ENCODE measurements at places on chromosomes 1 and 21.
A peak's percentile ranks its signal among the peaks of the same experiment; 100 is the strongest.

DNA sequence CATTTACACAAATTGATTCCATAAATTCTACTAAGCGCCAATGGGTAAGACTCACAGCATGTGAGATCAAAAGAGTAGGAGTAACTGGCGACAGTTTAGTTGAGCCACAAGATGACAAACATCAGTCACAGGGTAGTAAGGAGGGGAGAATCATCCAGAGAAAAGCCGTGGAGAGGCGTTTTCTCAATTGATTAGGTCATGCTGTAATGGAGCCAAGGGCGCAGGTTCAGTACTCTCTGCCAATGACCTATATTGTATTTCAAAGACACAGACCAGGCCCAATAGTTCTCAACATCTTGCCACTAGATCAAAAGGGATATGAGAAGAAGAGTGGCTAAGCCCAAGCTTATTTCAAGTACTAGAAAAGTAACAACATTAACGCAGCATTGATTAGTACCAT, 467.5 kb downstream of the SMYD3 start:
- no peak for DNase-seq

DNA sequence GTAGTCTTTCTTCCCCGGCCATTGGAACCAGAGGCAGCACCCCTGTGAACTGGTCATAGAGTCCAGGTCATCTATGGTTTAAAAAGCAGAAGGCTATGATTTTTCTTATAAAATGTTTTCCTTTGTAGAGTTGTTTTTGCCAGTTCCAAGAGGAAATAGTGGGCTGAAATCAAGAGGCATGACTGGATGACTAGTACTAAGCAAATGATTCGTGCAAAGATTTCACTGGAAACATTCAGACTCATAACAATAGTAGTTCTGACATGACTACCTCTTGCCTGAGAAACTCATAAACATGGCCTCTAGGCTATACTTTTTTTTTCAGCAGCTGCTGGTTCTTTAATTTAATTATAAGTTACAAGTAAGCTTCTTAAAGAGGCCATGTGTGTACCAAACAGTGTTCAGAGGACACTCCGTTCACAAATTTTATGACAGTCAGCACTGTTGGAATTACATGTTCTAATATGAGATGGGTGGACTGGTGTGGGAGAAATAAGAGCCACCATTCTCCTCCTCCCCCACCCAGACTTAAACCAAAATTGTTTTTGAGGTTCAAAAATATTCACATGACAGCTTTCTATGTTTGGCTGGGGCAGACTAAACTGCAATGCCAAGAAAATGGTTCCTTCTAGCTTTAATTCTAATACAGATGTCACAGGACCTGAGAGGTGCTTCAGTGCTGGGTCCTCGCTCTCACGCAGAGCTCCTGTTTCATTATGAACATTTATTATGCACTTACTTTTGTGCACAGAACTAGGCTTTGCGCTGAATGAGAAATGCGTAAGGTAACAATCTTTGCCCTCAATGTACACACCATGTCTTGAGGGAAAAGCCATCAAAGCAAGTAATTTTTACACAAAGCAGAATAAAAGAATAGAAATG, 147.5 kb downstream of the ZC3H11B start:
- DNase-seq, result no peak

DNA sequence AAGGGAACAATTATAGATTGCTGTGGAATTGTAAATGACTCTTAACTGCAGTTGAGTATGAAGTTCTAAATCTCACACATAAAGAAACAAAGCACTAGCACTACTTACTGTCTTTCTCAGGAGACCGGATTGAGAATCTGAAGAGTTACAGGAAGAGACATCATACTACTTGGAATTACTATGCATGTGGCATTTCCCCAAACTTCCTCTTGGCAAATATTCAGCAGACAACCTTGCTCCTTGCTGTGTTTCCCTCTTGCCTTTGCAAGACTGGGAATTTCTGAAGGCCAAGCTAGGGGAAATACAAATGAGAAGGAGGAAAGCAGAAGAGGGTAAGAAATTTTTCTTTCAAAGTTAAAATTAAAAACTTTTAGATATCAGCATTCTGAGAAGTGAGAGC, 173.6 kb upstream of the KCTD3 start:
- no peak for DNase-seq

DNA sequence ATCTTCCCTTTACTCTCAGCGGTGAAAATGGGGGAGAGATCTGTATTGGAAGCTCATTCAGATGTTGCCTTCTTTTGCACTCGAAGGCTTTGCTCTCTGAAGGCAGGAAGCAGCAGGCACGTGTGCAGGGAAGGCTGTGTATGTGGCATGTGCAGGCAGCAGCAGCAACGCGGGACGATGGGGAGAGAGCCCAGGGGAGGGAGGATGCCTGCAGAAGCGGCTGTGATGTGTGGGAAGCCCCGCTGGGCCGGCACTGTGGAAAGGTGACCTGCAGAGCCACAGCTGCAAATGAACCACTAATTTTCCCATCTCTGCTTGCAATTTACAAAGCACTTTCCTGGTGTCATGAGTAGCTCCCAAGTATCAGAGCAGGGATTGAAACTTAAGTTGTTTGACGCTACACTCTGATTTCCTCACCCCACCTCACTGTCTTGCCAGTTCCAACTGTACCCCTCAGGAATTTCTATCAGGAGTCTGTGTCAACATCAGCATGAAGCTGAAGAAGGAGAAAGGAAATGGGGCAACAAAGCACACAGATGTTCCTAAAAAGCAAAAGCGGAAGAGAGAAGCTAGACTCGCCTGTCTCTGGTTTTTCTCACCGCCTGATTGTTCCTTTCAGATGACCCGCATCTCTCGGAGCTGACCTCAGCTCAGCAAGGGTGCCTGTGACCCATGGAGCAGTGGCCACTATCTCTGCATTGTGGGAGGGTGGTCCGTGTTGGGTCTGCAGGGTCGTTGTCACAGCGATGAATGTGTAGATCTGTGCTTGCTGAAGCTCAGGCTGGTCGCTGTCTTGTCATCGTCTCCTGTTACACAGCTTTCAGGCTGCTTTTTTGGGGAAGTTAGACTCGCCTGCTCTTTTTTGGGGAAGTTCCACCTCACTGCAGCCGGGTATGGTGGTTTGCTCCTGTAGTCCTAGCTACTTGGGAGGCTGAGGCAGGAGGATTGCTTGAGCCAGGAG, 156.1 kb downstream of the KIF26B start:
- no peak for DNase-seq

DNA sequence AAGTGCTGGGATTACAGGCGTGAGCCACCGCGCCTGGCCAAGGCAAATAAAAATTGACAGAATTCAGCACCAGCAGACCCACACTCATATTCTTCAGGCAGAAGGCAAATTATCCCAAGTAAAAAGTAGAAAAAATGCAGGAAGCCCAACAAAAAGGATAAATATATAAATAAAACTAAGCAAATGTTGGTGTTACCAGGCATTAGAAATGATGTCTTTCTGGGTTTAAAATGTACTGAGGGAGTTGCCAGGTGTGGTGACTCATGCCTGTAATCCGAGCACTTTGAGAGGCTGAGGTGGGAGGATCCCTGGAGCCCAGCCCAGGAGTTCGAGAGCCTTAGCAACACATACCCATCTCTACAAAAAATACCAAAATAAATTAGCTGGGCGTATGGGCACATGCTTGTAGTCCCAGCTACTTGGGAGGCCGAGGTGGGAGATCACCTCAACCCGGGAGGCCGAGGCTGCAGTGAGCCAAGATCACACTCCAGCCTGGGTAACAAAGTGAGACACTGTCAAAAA, 6.3 kb downstream of the INTS11 start:
- peak; percentile 56 for DNase-seq

GRCh38 chr1:230681599-230681998, 32.3 kb downstream of the AGT start:
- DNase-seq, result peak; percentile 91

- DNase-seq, result no peak
Measured at GRCh38 chr1:4586611-4587160, 67.7 kb upstream of the AJAP1 start.

- no peak for DNase-seq
Measured at GRCh38 chr1:27993241-27993640, 33.5 kb downstream of the XKR8 start.

GRCh38 chr1:181557313-181557712, 74.0 kb downstream of the CACNA1E start:
- no peak for DNase-seq

GRCh38 chr1:147892731-147893214, 9.8 kb upstream of the GJA8 start:
- DNase-seq, result peak; percentile 16

DNA sequence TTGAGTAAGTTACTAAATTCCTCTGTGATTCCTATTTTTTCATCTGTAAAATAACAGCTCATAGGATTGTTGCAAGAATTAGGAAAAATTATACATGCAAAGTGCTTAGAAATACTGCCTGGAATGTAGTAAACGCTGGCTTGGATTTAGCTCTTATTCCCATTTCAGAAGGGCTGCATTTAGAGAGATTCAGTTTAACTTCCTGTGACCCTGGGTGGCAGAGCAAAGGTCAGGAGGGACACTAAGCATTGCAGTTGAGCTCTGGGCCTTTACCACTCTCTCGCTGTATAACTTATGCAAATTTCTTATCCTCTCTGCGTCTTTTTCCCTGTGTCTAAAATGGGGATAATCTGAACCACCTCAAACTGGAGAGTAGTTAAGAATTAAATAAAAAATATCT, 241.0 kb upstream of the POU3F1 start:
- DNase-seq, result no peak

DNA sequence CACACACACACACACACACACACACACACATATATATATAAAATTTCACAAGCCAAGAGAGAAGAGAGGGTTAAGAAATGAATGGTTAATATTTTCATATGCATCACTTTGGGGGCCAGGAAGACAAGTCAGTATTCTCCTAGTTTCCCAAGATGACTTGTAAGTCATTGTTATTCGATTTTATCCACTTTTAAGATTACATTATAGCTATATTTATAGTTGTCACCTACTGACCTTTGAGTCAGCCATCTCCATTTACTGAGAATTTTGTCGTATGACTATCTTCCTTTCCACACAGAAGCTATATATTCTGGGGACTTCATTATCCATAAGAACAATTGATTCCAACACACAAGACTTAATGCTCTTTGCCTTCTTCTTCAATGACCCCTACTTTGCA, 8.9 kb downstream of the LYST start:
- DNase-seq, result no peak

- no peak for DNase-seq
Measured at GRCh38 chr1:212699625-212700222, at the start of gene BATF3. BATF3 (minus strand) TSS chr1:212699840; CDS start chr1:212699762, 78 bp downstream.

GRCh38 chr1:107436552-107437241, 295.9 kb downstream of the NTNG1 start:
- DNase-seq, result no peak

DNA sequence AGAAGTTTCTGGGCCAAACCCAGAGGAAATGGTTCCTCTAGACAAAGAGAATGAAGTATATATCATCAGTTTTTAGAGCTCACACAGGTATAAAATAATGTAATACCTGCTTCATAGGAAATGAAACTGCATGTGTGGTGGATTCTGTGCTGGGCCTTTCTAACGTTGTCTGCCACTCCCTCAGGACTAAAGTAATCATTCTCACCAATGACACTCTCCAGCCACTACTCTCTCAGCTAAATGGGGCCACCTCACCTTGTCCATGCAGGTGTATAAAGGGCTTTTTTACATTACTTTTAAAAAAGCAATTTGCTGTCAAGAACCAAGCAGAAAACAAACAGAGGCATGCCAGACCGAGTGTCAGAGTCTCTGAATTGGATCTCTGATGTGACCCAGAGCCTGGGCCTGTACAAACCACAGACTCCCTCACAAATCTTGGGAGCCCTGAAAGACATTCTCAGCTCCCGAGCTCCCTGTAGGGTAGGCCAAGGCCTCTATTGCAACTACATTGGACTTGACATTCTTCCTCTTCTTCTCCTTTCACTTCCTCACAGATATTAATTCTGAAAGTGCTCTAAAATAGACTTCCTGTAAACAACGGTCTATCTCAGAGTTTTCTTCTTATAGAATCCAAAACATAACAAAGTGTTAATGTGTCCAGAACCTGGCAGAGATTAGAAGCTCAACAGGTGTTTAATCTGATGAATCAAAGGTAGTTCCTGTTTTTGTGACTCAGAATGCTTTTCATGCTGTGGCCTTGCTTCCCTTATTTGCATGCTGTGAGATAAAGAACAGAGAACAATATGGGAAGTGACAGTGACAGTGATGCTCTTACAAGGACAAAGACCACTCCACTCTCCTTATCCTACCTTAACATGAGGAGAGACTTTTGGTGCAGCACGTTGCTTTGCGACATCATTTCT, 8.6 kb downstream of the AIM2 start:
- DNase-seq, result no peak

DNA sequence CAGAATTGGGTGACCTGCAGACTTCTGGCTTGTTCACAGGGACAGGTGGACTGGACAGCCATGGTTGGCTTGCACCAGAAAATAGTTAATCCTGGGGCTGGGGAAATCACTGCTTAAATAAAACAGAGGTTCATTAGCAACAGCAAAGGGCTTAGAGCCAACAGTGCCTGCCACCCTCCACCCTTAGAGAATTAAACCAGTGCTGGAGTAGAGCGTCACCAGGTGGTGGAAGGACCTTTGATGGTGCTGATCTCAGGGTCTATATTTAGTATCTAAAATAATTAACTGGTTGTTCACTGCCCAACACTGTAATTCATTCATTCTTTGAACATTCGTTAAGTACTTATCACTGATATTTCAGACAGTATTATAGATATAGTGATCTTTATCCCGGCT, 34.7 kb upstream of the PDE9A start:
- DNase-seq, result no peak

DNA sequence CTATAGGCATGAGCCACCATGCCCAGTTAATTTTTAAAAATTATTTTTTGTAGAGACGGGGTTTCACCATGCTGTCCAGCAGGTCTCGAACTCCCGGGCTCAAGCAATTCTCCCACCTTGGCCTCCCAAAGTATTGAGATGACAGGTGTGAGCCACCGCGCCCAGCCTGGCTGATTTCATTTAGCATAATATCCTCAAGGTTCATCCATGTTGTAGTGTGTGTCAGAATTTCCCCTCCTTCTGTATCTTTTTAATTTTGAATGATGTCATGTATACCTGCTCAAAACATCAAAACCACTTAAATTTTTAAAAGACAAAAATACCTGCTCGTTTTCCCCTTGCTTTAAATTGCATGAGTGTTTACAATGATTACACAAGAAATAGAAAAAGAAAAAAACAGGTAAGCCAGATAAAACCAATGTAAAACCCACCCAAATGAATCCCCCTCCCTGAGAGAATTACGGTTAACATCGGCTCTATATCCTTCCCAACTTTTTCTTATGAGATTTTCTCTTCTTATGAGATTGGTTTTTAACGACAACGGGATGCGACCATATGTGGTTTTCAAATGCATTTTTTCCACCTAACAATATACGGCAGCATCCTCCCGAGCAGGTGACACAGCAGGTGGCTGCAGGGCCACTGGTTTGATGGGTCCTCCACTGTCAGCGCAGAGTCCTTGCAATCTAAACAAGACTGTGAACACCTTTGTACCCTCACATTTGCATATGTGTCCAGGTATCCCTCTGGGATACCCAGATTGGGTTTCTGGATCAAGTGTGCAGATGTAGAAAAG, 22.1 kb downstream of the IFFO2 start:
- DNase-seq, result no peak

- no peak for DNase-seq
Measured at GRCh38 chr1:12754738-12755137, 8.7 kb downstream of the CFAP107 start.

All from NCI-H524 (cell line).